Fibroblast of lung (primary cell): ENCODE measurements at places on chromosomes 12 and 14. TPM values are rescaled to one million over a fixed set of nuclear protein-coding genes. Genes with fewer than 3 reads are reported as not detected.

SELPLG gene
- 0.51 and 1.5 TPM in 2 replicates for total RNA-seq

ERGIC2 gene
- total RNA-seq = 46.5 and 67.9 TPM in 2 replicates

VRTN gene
- not detected in 2 replicates for total RNA-seq

DPY19L2 gene
- total RNA-seq = 4.4 and 5.0 TPM in 2 replicates

HOXC10 gene
- total RNA-seq = not detected in 2 replicates

UBE2N gene
- total RNA-seq = 82.2 and 115 TPM in 2 replicates

PTPRB gene
- total RNA-seq = 0.66 and 0.77 TPM in 2 replicates

ASCL1 gene
- not detected in 2 replicates for total RNA-seq

EFS gene
- total RNA-seq = 8.5 and 12.2 TPM in 2 replicates

SLC6A12 gene
- total RNA-seq = under 0.01 TPM in 1 of 2 replicates, not detected in the other

C12orf54 gene
- not detected in 2 replicates for total RNA-seq

DNA sequence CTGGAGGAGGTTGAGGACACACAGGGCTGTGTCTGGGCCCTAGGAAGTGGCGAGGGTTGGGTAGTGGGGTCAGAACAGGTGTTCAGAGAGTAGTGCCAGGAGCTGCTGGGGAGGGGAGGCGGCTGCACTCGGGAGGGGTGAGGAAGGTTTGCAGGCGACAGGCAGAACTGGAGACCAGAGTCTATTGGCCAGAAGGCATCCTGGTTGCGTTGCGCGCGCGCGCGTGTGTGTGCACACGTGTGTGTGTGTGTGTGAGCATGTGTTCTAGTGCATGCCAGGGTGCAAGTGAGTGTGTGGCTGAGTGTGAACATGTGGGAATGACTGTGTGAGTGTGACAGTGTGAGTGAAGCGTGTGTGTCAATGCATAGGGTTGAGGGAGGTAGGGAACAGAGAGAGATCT, 86.4 kb downstream of the CCDC92 start:
- DNase-seq = no peak
- H3K27me3 ChIP-seq = peaks cover 4% of the 10 kb centered on the region
- H3K27ac ChIP-seq = no peak overlapping the region
- no peak overlapping the region for H3K4me3 ChIP-seq

DNA sequence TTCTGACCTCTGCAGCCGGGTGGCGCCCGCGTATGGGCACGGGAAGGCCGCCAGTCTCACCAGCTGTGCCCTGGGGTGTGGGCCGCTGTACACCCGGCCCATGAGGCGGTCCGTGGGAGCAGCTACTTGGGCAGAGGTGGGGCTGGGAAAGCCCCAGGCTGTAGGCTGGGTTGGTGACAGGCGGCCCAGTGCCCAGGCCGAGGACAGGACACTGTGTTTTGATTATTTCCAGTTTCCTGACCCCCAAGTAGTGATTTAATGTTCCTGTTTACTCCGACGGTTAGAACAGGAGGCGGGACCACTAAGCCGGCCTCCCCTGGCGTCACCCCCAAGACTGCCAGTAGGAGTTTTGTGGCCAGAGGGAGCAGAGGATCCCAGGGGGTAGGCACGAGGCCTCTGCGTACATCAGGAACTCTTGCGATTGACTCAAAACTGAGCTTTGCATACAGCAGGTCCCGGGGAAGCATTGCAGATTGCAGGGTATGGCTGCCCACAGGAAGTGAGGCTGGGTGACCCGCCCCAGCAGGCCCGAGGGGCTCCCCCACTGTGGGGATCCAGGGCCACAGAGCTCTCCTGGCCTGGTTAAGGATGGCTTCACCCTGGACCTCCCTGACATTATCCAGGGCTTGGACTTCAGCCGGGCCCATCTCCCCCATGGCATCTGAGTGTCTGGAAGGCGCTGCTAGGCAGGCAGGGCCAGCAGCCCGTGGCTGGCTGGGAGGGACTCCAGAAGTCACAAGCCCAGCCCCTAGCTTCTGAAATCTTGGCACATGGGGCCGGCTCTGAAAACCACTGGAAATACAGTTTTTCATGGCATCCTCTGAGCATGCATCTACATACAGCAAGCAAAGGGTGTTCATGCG, 42.5 kb upstream of the DIO3 start:
- H3K27ac ChIP-seq = no peak overlapping the region
- H3K4me3 ChIP-seq = no peak overlapping the region

GRCh38 chr12:118311666-118312065, 61.0 kb downstream of the TAOK3 start:
- H3K4me3 ChIP-seq = no peak overlapping the region
- peaks cover 5% of the 10 kb centered on the region for H3K4me1 ChIP-seq
- no peaks in the 10 kb centered on the region for H3K27me3 ChIP-seq
- H3K27ac ChIP-seq = no peak overlapping the region
- no peaks in the 10 kb centered on the region for H3K36me3 ChIP-seq

DNA sequence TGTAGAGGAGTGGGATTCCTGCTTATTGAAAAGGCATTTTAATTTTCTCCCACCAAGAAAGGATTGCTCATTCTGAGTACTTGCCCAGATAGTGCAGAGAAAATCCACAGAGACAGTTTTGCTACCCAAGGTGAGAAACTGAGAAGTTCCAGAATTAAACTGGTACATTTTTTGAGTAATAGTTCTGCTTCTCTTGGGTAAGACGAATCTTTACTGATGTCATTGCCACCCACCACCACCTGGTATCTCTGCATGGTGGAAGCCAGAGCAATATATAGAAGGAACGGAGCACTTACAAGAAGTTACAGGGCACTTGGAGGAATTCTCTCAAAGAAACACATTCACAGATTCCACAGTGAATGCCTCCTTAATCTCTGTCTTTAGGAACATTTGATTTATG, 20.7 kb upstream of the FRMD6 start:
- no peaks in the 10 kb centered on the region for H3K36me3 ChIP-seq
- no peaks in the 10 kb centered on the region for H3K27me3 ChIP-seq
- H3K27ac ChIP-seq = no peak overlapping the region
- no peaks in the 10 kb centered on the region for H3K4me1 ChIP-seq

- no peaks in the 10 kb centered on the region for H3K36me3 ChIP-seq
- no peak overlapping the region for H3K4me3 ChIP-seq
- peaks cover 2% of the 10 kb centered on the region for H3K4me1 ChIP-seq
- no peak overlapping the region for H3K27ac ChIP-seq
- H3K27me3 ChIP-seq = peaks cover 3% of the 10 kb centered on the region
Observed at GRCh38 chr12:66176105-66176900, 6.5 kb upstream of the TMBIM4 start.

GRCh38 chr14:104366931-104367865, 212.4 kb upstream of the C14orf180 start:
- H3K27me3 ChIP-seq = no peaks in the 10 kb centered on the region
- no peak overlapping the region for H3K27ac ChIP-seq
- H3K4me3 ChIP-seq = no peak overlapping the region
- DNase-seq = no peak

GRCh38 chr12:105504286-105504685, 173.8 kb downstream of the C12orf75 start:
- no peak overlapping the region for H3K4me3 ChIP-seq
- no peaks in the 10 kb centered on the region for H3K36me3 ChIP-seq
- peaks cover 3% of the 10 kb centered on the region for H3K27me3 ChIP-seq
- no peaks in the 10 kb centered on the region for H3K4me1 ChIP-seq
- no peak for DNase-seq
- H3K27ac ChIP-seq = no peak overlapping the region

DNA sequence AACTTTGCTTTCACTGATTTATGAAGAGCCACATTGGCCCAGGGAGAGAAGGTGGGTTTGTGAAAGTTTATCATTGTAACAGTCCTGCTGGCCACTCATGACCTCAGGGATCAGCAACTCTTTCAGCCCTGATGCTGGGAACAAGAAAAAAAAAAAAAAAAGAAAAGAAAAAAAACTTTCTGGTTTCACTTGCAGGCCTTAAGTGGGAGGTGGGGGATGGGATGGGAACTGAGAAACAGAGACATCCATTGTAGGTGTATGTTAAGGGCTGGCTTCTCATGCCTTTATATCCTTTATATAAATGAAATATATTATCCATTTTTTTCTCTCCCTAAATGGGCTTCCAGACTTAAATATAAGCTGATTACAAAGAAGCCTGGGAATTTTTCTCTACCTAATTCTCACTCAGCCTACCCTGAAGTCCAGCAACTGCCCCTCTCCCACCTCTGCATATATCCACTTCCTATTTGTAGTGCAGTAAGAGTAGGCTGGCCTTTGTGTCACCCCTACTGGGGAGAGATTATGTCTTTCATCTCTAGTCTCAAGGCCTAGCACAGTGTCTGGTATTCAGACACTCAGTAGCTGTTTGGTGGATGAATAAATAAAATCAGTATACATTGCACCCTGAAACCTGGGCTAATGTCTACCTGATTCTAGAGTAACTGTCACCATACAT, 187.1 kb downstream of the KICS2 start:
- H3K27me3 ChIP-seq = no peaks in the 10 kb centered on the region
- H3K4me1 ChIP-seq = peaks cover 10% of the 10 kb centered on the region
- no peaks in the 10 kb centered on the region for H3K36me3 ChIP-seq
- no peak overlapping the region for H3K4me3 ChIP-seq
- no peak for DNase-seq

- H3K4me1 ChIP-seq = peaks cover 9% of the 10 kb centered on the region
- peak overlapping the region; percentile 64 for H3K4me3 ChIP-seq
- H3K27me3 ChIP-seq = no peaks in the 10 kb centered on the region
Observed at GRCh38 chr14:102363182-102363943, 622 bp downstream of the TECPR2 start.

- H3K36me3 ChIP-seq = peaks cover 15% of the 10 kb centered on the region
- peaks cover 19% of the 10 kb centered on the region for H3K27me3 ChIP-seq
- no peak overlapping the region for H3K4me3 ChIP-seq
- DNase-seq = no peak
- H3K27ac ChIP-seq = no peak overlapping the region
- no peaks in the 10 kb centered on the region for H3K4me1 ChIP-seq
Observed at GRCh38 chr12:117030187-117030900, 68.9 kb downstream of the TESC start.

- H3K36me3 ChIP-seq = no peaks in the 10 kb centered on the region
- H3K4me3 ChIP-seq = no peak overlapping the region
- no peak overlapping the region for H3K27ac ChIP-seq
- peaks cover 5% of the 10 kb centered on the region for H3K4me1 ChIP-seq
- no peaks in the 10 kb centered on the region for H3K27me3 ChIP-seq
Observed at GRCh38 chr14:61616524-61617185, 78.7 kb upstream of the HIF1A start.
